ENCODE measurements at places on chromosomes 16 and 17.

GRCh38 chr17:40854175-40854814 is 12.7 kb downstream of the KRT12 start:
- no peak for DNase-seq

DNA sequence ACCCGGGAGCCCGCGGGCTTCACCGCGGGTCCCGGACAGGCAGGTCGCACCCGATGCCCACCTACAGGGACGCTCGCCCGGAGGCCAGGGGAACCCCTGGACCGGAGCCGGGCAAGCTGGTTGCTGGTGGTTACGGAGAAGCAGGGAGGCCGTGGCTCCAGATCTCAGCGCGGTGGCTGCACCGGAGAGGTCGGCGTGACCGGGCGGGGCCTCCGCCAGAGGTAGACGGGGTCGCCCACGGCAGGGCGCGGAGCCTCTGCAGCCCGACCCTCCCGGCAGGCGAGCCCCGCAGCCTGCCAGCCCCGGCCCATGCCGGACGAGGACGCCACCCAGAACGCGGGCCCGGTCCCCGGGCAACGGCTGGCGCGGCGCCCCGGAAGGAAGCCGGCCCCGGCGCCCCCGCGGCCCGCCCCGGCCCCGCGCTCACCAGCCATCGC is 341 bp downstream of the PCYT2 start:
- no peak for DNase-seq

DNA sequence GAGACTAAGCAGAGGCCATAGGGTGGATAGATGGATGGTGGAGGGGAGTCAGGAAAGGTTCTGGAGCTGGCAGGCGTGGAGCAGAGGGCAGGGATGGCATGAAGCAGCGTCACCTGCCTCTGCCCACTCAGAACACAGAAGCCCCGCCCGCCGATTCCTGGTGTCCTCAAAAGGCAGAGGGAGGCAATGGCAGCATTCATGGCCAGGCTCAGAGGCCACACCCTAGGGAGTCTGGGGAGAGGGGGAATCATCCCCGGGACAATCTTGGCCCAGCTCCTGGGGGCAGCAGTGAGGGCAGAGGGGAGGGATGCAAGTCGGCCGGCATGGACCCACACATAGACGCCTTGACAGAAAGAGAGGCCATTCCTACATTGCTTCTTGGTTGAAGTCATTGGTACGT is 60.7 kb upstream of the CACNG4 start:
- DNase-seq = no peak

- no peak for DNase-seq
These were observed 19.4 kb downstream of the ERN1 start for GRCh38 chr17:64110379-64111152.

DNA sequence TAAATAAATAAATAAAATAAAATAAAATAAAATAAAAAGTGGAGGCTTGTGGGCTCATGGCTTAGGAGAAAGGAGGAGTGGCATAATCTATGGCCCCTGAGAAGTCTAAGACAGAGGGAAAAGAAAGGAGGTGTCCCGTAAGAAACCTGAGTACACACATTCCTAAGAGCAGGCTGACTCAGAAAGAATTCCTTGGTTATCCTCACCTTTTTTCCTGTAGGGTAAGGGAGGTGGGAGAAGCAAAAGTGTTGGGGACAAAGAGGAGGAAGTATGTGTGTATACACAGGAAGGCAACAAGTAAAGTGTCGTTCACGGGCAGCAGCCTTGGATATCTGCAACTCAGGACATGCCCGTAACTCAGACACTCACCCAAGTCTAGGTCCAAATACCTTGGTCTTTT is 29.3 kb downstream of the MARF1 start:
- DNase-seq = no peak

- no peak for DNase-seq
These were observed 526 bp downstream of the MOSMO start for GRCh38 chr16:22008215-22009059.

- no peak for DNase-seq
These were observed 25.8 kb downstream of the WFDC1 start for GRCh38 chr16:84320511-84320910.

GRCh38 chr17:50832267-50832863 is 3.0 kb upstream of the WFIKKN2 start:
- DNase-seq = no peak

- no peak for DNase-seq
These were observed 404.9 kb upstream of the EEF2KMT start for GRCh38 chr16:5502467-5502869.
